ENCODE measurements at places on chromosomes 3 and 15.

GRCh38 chr3:43152649-43153048 is 46.8 kb upstream of the POMGNT2 start:
- DNase-seq: no peak

DNA sequence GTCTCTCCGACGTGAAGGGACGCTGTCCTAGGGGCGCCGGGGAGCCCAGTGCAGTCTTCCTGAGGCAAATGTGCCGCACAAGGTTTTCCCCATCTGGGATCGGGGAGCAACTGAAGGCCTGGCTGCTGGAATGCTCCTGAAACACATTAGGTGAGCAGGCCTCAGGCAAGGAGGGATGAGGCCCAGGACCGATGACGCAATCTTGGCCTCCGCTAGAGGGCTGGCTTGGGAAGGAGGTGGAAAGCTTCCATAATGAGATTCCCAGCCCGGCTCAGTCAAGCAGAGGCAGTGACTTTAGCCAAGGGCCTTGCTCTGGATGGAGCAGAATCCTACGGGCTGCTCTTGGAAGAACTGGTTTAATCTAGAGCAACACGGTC is 50.8 kb downstream of the CPN2 start:
- DNase-seq: no peak

DNA sequence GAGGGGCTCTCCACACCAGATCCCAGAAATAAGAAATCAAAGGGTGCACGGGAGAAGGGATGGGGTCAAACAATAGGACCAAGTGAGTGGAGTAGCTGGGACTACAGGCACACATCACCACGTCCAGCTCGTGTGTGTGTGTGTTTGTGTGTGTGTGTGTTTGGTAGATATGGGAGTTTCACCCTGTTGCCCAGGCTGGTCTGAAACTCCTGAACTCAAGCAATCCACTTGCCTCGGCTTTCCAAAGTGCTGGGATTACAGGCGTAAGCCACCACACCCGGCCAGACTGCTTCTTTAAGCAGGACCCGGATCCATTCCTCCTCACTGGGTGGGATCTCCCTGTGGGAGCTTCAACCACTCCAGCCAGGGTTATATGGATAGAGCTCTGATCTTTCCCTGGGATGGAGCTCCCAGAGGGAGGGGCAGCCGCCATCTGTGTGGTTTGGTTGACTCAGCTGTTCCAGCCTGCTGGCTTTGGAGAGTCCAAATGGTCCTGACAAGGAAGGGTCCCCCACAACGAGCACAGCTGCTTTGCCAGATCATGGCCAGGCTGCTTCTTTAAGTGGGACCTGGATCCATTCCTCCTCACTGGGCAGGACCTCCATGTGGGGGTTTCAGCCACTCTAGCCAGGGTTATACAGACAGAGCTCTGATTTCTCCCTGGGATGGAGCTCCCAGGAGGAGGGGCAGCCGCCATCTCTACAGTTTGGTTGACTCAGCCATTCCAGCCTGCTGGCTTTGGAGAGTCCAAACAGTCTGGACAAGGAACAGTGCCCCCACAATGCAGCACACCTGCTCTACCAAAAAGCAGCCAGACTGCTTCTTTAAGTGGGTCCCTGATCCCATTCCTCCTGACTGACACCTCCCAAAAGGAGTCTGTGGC is 9.1 kb upstream of the AVEN start:
- DNase-seq: no peak

DNA sequence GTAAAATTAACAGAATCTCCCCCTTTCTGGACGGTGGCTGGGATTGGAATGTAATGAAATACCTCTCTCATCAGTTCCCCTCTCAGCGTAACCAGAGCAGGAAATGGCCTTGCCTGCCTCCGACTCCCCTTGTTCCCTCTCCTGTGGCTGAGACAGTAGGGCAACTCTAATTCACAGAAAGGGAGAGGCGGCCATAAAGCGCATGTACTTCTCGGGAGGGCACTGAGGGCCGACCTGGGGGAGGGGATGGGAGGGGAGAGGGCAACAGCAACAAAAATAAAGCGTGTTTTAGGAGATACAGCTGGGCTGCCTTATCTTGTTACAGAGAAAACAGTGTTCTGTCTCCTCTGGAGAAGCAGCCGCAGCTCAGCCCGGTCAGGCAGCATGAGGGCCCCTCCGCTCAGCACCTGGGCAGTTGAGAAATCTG is 783.3 kb upstream of the ARRDC4 start:
- DNase-seq: no peak

DNA sequence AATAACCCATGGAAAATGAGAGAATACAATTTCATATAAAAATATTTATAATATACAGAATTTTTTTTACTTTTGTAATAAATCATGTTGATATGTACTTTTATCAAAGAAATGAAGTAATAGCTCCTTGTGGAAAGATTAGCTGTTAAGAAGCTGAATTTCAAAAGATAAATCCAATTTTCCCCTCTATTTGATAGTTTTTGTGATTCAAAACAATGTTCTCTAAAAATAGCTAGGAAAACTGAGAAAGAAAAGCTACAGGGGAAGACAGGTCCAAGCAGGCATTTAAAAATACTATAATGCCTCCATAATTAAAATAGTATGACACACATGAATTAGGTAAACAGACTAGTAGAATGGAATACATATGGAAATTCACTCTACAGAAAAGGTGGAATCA is 44.9 kb downstream of the SCAPER start:
- DNase-seq: no peak

DNA sequence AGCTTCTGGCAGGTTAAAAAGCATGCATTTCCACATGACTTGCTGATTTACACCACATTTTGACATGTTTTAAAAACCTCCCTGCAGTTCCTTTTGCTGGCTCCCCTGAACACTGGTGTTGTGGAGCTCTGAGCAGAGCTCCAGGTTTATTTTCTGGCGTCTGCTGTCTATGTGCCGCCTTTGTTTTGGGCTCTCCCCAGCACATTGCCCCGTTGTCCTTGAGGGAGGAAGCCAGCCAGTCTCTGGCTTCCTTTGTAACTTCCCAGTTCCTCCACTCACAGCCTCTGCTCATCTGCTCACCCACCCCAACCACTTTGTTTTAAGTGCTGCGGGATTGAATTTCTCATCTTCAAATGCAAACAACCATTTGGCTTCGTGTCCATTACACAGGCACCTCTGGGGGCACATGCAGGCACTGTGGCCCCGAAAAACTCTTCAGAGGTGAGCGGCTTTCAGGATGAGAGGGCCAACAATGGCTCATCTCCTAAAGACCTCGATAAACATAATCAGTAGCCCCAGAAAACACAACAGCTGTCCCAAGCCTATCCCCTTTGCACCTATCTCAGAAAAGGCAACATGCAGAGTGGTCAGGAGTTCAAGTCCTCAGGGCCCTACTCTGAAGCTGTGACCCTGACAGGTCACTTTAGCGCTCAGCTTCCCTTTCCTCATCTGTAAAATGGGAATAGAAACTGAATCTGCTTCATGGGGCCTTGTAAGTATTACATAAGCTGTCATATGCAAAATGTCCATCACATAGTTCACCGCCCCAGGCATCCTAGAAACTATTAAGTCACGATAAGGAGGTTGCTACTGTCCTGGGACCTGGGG is 1.3 kb upstream of the MEF2A start:
- no peak for DNase-seq

DNA sequence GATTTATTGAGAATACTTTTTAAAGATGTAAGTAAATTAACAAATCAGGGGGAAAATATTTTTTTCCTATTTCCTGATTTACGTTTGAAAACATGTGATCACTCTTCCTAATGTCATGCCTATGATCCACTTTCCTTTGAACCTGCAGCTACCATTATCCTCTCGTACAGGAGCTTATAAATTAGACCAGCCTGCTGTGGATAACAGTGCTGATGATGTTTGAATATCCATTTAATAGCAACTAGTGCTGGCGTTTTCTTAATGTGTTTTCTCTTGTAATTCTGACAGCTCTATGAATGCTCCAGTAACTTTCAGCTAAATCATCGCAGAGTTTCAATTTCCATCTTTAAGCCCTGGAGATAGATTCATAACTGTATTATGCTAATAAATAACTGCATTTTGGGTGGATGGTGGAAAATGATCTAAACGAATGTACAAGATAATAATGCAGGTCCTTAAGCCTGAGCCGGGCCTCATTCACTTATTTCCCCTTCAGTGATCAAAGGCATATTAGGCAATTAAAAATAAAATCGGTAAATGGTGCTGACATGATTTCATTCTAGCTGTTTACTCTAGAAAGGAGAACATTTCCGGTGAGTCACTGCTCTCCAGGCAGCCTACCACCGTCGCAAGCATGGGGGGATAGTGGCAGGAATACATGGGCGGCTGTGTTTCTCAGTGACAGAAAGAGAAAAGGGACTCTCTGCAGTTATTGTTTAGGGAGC is 58.5 kb upstream of the SLC24A5 start:
- no peak for DNase-seq

- no peak for DNase-seq
These were observed 33.4 kb upstream of the CILP start for GRCh38 chr15:65244638-65245037.

GRCh38 chr3:143795874-143796273 is 52.4 kb downstream of the SLC9A9 start:
- no peak for DNase-seq

DNA sequence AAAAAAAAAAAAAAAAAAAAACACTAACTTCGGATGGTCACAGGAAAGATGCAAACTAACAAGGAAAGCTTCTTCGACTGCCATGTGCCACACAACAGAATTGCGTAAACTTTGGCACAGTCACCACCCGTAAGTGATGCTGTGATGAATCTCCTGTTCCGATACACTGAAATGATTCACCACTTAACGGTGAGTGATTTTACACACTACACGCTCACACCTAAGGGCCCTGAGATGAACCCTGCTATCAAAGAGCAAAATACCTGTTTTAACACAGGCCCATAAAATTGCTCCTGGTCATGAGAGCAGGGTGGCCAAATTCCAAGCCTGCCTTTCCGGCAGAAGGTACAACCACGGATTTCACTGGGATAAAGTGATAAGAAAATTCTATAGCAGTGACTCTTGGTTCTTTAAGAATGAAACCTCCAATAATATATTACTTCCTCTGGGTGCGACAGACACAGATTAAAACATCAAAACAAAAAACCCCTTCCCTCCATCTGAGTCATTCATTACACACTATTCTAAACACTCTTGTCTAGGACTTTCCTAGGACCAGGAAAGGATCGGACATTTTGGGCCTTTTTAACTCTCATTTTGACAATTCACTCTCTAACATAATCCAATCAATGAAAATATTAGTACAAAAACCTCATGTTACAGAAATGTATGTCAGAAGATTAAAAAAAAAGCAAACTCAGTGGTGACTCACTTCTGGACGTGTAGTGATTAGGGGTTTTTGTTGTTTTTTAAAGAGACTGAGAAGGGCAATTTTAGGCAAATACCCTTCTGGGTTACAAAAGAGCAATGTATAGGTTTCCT is 28.3 kb downstream of the LRIG1 start:
- DNase-seq: no peak

- DNase-seq: peak; percentile 51
These were observed 9.5 kb upstream of the TRIM69 start for GRCh38 chr15:44726568-44727484.

DNA sequence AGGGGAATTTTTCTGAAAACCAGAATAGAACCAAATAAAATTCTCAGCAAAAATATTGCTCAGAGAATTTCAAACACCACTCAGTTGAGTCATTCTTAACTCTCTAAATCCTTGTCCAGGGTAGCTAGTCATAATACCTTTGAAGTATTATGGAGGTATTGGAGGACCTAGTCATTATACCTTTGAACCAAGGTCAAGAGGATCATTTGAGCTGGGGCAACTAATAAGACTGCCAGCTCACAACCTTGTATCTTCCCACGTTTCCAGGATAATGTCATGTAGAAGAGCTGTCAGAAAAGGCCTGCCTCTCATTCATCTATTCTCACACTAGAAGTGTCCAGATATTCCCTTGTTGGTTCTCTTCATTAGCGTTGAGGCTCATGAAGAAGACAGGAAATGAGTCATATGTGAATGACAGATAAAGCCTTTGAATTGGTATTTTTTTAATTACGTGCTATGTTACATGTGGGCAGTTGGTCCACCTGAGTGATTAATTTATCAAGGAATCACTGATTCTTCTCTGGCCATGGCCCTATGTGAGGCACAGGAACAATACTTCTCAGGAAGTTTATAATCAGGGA is 48.3 kb downstream of the TOPAZ1 start:
- no peak for DNase-seq

DNA sequence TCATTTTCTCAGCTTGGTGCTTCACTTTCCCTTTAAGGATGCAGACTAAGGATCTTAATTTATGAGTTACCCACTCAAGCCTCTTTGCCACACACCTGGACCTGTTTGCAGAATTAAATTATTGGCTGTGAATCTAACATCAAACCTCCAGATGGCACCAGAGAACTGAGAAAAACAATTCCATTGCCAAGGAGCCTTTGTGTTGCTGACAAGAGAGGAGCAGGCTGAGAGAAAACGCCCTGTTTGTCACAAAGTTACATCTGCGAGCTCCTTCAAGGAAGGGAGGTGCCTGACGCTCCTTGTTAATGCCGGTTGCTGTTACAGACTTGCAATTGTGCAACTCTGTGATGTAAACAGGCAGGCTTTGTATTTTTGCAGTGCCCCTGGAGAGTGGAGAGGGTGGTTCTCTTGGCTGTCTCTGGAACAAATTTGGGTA is 36.3 kb upstream of the TMC3 start:
- DNase-seq: no peak

DNA sequence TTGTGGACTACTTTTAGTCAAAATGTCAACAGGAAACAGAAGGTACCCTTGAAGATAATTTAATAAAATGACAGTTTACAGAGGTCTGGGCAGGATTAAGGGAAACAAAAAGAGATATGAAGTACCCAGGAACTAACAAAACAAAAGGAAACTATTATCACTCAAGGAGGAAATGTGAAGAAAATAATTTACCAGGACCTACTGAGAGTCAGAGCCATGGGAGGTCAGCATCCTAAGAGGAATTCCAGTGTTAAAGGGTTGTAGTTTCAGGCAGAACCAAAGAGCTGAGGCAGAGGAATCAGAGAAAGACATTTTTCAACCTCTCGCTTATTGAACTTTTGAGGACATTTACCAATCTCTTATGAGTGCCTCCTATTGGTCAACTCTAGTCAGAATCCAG is 408.9 kb upstream of the CBLB start:
- no peak for DNase-seq

- no peak for DNase-seq
These were observed 44.0 kb upstream of the SMAD6 start for GRCh38 chr15:66658044-66658443.

GRCh38 chr15:81813215-81813614 is 232.6 kb downstream of the MEX3B start:
- DNase-seq: no peak

GRCh38 chr3:189589179-189589569 is 42.0 kb upstream of the TP63 start:
- no peak for DNase-seq

All from stimulated activated CD8-positive, alpha-beta memory T cell treated with anti-CD3 and anti-CD28 coated beads, Interleukin-7, amount 100 ng/mL, for 1 hour (primary cell).